ENCODE measurements at places on chromosomes 3 and 15. TPM values are rescaled to one million over a fixed set of nuclear protein-coding genes. Genes with fewer than 3 reads are reported as not detected.

Gene SPSB4
- 4.1 TPM for total RNA-seq

Gene NR1I2
- total RNA-seq = 0.82 TPM

Gene DOCK3
- 39.9 TPM for total RNA-seq

Gene SPATA12
- total RNA-seq = not detected

Gene KY
- total RNA-seq = 0.41 TPM

Gene SETMAR
- 47.7 TPM for total RNA-seq

Gene WDR72
- under 0.01 TPM for total RNA-seq

Gene RHOA
- 143 TPM for total RNA-seq

Gene TICRR
- 1.2 TPM for total RNA-seq

Gene SLC12A1
- 1.6 TPM for total RNA-seq

Gene CTDSPL
- total RNA-seq = 15.5 TPM

DNA sequence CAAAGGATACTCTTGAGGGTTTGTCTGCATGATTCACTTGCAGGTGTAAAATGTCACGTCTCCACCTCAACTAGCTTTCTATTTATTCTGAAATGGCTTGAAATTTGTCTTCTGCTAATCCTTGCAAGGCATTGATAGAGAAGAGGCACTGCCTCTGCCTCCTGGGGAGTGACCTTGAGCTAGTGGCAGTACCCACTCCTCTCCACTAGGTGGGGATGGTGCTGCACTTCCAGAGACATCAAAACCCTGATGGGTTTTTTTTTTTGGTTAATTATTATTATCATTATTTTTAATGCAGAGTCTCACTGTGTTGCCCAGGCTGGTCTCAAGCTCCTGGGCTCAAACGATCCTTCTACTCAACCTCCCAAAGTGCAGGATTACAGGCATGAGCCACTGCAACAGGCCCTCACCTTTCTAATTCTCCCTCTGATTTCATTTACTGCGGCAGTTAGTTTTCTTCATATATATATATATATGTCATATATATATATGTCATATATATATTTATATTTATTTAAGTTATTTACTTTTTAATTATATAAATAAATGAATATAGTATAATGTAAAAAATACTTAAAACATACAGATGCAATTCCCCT lies 117.6 kb upstream of the EIF1B start:
- peak; percentile 62 for DNase-seq

GRCh38 chr15:71715914-71716313 lies 94.4 kb upstream of the NR2E3 start:
- DNase-seq = no peak

DNA sequence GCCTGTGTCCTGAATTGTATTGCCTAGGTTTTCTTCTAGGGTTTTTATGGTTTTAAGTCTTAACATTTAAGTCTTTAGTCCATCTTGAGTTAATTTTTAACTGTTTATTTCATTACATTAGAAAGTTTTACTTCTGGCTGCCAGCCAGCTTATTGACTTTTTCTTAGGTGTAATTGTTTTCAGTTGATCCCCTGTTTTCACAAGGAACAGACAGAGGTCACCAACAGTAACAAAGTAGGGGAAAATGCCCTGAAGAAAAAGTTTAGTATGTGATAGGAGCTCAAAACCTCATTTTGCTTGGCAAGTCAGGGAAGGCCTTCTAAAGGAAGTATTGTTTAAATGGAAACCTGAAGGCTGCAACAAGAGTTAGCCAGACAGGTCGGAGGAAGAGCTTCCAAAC lies 10.4 kb downstream of the WDR48 start:
- DNase-seq = no peak

DNA sequence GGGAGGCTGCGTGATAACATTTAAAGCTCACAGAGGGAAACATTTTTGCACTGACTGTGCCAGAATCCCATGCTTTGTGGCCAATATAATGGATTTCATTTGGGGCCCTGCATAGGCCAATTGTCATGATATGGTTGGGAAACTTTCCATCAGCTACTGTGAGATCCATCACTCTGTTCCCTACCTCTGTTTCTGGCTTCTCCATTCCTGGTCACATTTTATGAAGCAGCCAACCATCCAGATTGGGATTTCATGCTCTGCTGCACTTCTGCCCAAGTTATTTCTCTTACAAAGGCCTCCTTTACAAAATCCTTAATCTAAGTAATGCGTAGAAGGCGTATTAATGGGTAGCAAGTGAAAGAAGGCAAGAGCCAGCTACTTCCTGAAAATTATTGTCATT lies 221.1 kb downstream of the LRTM1 start:
- no peak for DNase-seq

DNA sequence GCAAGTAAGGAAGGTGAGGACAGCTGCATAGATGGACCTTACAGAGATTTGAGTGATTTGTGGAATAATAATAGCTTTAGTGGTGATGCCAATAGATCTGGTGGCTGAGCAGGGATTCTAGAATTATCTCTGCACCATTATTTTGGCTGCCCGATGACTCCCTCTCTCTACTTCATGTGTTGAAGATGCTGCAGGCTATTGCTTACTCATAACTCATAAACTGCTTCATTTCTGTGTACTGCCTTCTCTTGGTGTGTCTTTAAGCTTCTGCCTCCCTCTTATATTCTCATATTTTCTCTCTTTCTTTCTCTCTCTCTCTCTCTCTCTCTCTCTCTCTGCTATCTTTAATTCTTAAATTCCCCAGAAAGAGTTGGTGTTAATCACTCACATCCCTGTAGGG lies 256.0 kb upstream of the TRIM42 start:
- no peak for DNase-seq

DNA sequence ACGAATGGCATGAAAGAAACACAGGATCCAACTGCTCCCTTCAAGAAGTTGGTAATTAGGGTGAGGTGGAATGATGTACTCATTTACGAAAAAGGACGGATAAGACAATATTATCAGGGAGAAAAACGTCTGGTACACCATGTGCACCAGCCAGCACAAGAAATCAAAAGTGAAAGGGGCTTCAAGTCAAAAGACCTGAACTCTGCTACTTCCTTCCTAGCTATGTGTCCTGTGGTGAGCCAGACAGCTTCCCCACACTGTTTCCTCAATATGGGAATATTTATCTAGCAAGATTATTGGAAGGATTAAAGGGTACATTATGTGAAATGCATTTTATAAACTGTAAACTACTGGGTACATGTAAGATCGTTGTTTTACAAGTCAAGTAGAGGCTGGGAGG lies 33.9 kb downstream of the RAB27A start:
- no peak for DNase-seq

DNA sequence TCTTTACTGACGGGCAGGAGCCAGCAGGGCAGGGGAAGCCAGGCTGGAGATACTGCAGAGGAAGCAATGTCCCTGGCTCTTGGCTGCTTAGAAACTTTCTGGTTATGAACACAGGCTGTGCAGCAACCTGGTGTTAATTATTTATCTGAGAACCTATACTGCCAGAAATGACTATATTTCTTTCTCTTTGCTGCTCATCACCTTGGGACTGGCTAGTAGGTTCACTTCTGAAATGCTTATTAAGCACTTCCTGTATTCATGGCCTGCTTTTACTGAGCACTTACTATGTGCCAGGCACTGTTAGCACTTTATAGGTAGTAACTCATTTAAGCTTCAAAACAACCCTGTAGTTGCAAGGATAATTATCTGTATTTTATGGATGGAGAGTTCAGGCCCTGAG lies 57.6 kb downstream of the RAB11A start:
- no peak for DNase-seq

DNA sequence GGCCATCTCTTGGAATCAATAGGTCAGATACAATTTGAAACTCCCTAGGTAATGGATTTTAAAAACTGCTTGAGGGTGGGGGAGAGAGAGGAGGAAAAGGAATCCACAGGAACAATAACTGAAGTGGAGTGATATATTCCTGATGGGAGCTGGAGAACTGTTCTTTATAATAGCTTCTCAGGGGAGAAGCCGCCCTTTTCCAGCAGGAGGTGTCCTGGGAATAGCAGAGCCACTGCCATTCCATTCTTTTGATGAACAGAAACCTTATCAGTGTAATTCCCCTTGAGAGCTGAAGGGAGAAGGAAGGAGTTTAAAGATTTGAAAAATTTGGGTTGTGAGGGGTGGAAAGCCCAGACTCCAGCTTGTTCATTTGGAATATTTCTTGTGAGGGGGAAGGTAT lies 504.9 kb upstream of the DPH6 start:
- no peak for DNase-seq

- DNase-seq = no peak
These were observed 234.7 kb upstream of the ZPLD1 start for GRCh38 chr3:102200126-102200525.

DNA sequence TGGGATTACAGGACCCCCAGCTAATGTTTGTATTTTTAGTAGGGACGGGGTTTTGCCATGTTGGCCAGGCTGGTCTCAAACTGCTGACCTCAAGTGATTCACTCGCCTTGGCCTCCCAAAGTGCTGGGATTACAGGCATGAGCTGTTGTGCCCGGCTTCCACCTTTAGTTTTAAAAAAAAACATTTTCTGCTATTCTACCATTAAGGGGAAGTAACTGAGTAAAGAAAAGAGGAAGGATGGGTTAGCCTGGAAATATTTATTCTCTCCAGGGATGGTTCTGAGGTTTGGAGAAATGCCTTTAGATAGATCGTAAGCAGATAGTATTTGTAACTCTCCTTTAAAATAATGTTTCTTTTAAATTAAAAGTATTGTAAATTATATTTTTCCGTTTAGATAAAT lies 3.1 kb downstream of the AP4E1 start:
- no peak for DNase-seq

DNA sequence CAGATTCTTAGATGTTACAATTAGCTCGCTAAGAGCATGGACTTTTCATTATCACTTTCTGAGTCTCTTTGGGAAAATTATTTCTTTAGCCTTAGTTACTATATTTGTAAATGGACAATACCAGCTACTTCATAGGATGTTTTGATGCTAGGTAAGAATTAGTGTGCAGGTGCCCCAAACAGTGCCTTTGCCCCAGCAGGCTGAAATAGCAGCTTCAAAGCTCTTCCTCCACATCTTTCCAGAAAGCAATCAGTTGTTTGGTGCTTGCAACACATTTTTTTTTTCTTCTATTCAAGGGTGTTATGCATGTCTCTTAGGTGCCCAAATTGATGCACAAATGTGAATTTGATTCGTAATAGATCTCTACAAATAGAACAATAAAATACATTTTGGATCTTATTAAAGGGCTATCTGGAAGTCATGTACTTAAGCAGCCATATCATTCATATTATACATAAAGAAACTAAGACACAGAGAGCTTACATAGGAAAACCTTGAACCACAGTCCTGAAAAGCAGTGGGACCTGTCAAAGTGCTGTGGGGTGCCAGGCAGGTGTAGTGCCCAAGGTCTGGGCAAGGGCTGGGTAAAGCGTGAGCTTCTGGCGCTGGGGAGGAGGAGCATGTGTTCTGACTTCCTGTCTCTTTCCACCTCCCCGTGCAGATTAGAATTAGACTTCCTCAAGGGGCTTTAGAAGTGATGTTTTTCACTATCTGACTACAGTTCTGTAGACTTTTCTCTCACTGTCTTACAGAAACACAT lies 62.9 kb downstream of the FNDC3B start:
- DNase-seq = no peak

GRCh38 chr3:188476935-188477334 lies 323.0 kb downstream of the LPP start:
- no peak for DNase-seq

- no peak for DNase-seq
These were observed 1.7 kb downstream of the CLDN11 start for GRCh38 chr3:170420307-170420821.

DNA sequence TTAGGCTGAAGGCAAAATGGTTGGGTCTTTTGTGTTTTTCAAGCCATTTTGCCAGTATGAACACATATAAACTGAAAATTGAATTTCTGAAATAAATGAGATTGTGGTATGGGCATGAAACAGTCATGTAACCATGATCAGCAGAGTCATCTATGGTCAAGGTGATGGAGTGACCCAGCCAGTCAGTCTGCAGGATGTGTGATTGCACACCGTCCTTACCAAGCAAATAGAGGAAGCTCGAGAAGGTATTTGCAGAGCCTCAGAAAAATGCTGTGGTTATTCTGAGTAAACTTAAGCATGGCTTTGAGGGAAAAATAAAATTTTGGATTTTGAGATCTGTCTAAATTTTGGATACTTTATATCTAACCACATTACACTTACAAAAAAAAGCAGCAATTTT lies 95.9 kb upstream of the RNF7 start:
- DNase-seq = no peak

DNA sequence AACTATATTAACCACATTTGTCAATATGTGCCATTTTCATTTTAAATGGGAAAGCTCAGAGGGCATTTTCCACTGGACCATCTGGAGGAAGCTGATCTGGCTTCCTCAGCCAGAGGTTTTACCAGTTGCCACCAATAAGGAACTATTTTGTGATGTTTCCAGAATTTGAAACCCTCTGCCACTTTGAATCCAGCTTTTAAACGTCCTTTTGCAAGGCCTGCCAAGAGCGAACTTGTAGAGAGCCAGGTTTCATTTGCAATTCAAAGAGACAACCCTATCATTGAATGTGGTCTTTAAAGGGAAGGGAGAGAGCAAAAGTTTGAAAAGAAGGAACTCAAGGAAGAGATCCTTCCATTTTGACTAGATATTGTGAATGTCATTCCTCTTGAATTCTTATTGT lies 123.3 kb upstream of the CHL1 start:
- DNase-seq = no peak

GRCh38 chr3:134817297-134817696 lies 22.2 kb downstream of the EPHB1 start:
- no peak for DNase-seq

- DNase-seq = no peak
These were observed 60.5 kb downstream of the SH3BP5 start for GRCh38 chr3:15271785-15272381.

GRCh38 chr3:69389520-69390248 lies 3.8 kb upstream of the FRMD4B start:
- no peak for DNase-seq

DNA sequence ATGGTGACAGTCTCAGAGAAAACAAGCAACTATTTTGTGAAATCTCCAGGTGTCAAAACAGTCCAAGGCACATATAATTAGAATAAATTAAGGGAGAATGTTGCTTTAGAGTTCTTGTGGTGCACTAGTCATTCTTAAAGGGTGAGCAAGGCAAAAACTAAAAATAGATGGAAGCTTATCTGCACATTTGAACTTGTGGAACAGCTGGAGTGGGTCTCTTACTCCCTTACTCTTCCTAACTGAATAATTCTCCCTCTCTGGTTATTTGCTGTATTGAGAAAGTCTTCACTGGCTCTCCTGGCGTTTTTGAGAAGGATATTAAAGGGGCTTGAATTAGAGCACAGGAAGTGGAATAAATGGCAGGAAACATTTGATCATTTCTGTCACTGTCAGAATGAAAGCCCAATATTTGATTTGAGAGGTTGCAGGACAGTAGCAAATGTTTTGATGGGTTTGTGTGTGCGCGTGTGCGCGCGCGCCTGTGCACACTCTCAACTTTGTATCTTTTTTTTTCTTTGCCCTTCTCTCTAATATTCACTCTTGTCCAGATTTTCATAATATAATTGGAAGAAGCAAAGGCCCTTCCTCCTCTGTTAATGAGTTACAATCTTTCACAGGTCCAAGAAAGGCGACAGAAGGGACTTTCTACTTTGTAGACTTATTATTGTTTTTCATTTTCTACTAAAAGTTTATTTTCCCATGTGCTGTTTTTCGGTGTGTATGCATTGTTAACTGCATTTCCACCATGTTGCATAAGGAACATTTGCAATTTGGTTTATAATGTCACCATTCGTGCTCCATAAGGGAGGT lies 40.9 kb downstream of the AKAP13 start:
- DNase-seq = no peak

- no peak for DNase-seq
These were observed 402.4 kb downstream of the RBMS3 start for GRCh38 chr3:29683018-29683993.

GRCh38 chr3:66378256-66378655 lies 122.6 kb downstream of the LRIG1 start:
- DNase-seq = no peak

- DNase-seq = no peak
These were observed 254.8 kb upstream of the TPRG1 start for GRCh38 chr3:188916934-188917401.
